ENCODE measurements at places on chromosomes 3 and 15. TPM values are rescaled to one million over a fixed set of nuclear protein-coding genes. Genes with fewer than 3 reads are reported as not detected.

DNA sequence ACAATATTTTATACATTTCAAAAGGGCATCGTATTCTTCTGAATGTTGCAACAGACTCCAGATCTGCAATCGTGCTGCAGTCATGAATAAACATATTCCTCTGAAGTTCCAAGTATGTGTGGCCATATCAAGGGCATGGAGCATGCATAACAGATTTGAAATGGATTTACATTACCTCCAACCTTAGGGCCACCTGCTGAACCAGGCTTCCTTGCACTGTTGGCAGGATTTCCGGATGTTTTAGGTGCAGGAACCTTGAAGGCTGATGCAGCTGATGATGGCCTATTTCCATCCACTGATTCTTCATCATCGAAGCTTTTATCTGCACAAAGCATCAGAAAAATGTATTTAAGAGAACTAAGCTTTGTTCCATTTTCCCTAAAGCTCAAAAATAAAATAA, 73.5 kb downstream of the CLASP2 start:
- no peak for DNase-seq

DNA sequence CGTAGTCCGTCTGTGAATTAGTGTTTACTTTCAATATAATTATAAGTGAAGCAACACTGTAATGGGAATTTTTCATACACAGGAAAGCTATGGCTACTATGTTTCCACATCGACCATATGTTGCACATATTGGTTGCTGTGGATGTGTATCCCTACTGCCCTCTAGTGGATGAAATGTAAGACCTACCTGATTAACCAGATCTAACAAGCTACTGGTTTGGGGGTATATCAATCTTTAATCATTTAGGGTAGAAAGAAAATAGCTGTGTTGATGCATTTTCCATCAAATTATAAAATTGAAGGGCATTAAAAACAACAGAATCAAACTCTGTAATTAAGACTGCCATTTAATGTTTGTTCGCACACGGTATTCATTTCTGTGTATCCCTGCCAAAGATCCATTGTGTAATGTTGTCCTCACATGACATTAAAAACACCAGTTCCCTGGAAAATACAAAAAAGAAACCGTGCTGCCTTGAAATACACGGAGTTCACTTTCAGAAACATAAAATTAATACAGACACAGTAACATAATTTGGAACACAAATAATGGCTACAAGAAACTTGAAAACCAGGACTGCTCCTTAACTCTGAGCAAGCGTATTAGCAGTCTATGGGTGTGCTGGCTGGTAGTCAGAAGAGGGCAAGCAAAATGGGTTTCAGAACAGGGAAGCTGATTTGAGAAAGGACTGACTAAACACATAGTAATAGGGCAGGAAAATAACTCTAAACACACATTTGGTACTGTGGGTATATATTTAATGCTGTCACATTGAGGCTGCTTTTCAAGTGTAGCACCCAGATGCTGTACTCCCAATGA, 125.1 kb downstream of the TIGIT start:
- peak; percentile 83 for DNase-seq

- no peak for DNase-seq
Observed at GRCh38 chr3:5055357-5056110, 66.6 kb upstream of the ARL8B start.

ANKRD34C gene
- total RNA-seq = not detected

- DNase-seq = no peak
Observed at GRCh38 chr3:122255757-122256439, 69.2 kb upstream of the CSTA start.

ALDH1A2 gene
- 1.3 TPM for total RNA-seq

ZCWPW2 gene
- total RNA-seq = 1.0 TPM

DNA sequence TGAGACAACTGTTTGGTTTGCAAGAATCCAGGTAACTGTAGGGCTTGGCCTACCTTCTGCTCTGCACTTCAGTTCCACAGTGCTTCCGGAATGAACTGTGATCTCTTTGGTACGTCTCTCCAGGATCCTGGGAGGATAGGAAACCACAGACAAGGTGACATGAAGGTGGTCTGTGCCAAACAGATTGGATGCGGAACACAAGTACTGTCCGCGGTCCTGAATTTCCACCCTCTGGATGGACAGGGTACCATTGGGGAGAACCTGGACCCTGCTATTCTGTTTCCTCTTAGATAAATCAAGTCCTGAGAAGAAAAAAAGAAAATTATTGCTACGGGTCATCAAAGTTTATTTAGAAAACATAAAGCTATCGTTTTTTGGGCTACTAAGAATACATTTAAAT, 17.3 kb downstream of the IGSF10 start:
- peak; percentile 32 for DNase-seq

TMEM40 gene
- total RNA-seq = 58.4 TPM

KCNH8 gene
- 0.07 TPM for total RNA-seq

DNA sequence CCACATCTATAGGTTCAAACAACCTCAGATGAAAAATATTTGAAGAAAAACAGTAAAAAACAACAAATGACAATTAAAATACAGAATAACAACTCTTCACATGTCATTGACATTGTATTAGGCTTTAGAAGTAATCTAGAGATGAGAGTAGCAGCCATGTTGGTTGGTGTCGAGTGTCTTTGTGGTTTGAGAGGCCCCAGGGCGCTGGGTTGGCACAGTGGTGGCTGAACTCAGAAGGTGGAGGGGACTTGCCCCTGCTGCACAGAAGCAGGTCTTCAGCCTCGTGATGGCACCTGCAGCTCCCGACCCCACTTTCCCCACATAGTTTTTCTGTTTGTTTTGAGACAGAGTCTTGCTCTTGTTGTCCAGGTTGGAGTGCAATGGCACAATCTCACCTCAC, 187.2 kb downstream of the OSBPL10 start:
- DNase-seq = no peak

AKAP13 gene
- total RNA-seq = 65.7 TPM

CNTN4 gene
- total RNA-seq = 0.12 TPM

GRCh38 chr15:81029414-81030300, 28.9 kb downstream of the TLNRD1 start:
- DNase-seq = no peak

MTFMT gene
- 15.9 TPM for total RNA-seq

DNA sequence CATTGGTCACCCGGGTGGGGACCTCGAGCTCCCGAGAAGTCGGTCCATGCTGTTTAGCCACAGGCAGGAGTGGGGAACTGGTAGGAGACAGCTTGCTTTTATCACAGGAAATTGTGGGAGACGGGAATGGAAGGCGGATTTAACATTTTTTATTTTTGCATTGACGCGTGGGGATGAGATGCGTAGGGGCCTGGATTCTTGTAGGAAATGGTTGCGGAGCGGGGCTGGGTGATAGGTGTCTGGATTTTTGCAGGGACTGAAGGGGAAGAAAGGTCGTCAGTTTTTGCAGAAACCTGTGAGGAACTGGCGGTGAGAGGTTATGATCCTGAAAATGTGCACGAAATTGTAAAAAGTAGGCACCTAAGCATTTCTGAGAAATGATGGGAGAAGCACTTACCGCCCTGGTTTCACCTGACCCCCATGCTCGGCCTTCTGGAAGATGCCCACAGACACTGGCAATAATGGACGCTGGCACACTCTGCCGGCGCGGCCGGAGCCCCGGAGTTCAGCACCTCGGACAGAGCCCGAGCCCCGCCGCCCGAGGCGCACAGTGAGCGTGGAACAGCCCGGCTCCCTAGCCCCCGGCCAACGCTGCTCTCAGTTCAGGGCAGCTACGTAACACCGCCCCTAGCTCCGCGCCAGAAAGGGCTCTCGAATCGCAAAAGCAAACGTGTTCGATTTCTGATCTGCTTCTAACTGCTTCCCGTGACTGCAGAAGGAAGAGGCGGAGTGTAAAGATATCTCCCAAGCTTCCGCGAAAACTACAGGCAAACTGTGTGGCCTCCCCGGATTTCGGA, 928 bp downstream of the ANKRD34C start:
- DNase-seq = peak; percentile 30

GREM1 gene
- not detected for total RNA-seq

DNA sequence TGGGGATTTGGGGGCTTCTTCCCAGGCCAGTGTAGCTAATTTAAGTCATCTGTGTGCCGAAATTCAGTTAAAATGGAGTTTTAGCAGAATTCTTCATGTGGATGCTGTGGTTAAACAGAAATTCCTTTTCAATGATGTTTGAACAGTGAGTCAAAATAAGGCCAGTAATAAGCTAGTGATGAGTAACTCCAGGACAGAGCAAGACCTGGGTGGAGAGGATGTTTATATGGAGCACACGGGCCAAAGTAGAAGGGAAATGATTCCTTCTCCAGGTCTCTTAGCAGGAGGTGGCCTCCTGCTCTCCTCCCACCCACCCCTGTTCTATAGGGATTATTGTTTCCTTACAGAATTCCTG, 31.9 kb upstream of the UACA start:
- peak; percentile 79 for DNase-seq

AP3B2 gene
- 6.1 TPM for total RNA-seq

DNA sequence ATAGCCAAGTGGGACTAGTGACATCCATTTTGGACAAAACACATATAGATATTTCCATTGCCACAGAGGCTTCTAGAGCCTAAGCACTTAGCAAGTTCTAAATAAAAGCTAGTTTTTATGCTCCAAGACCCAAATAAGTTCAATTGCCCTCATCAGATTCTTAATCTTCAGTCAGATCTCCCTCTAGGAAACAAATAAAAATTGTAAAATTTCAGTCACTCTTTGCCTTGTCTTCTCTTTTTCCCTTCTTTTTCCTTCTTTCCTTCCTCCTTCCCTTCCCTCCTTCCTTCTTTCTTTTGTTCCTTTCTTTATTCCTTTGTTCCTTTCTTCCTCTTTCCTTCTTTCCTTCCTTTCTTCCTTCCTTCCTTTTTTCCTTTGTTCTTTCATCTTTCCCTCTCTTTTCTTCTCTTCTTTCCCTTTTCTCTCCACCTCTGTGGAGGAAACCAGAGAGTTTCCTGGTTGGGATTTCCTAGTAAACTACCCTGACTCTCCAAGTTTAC, 68.8 kb upstream of the GADL1 start:
- no peak for DNase-seq

TMEM158 gene
- 1.9 TPM for total RNA-seq

DNA sequence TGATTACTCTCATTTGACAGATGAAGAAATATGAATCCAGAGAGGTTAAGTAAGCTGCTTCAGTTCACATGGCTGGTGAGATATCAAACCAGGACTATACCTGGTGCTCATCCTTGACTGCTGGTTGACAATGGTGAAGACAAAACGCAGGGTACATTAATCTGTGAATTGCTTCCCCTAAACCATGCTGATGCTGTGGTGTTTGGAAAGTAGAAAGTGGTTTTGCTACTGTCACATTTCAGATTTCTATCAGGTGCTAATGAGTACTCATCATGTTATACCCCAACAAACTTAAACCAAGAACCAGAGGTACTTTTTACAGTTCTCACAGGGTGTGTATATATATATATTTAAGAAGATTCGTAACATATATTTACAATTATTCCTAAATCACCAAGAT, 85.0 kb upstream of the PRTG start:
- no peak for DNase-seq

IRAK2 gene
- 7.0 TPM for total RNA-seq

GRCh38 chr3:105867712-105868430, 941 bp downstream of the CBLB start:
- DNase-seq = no peak

FMN1 gene
- 1.2 TPM for total RNA-seq

- DNase-seq = no peak
Observed at GRCh38 chr3:73350996-73351395, 273.7 kb downstream of the PDZRN3 start.

- DNase-seq = no peak
Observed at GRCh38 chr15:65641768-65642475, 20.2 kb downstream of the SLC24A1 start.

SPESP1 gene
- 16.8 TPM for total RNA-seq

GRCh38 chr15:81098861-81099651, 35.0 kb upstream of the CFAP161 start:
- DNase-seq = peak; percentile 18

- DNase-seq = peak; percentile 80
Observed at GRCh38 chr15:74950078-74950908, 6.3 kb downstream of the RPP25 start.

GRCh38 chr15:42349186-42349585, 10.1 kb upstream of the CAPN3 start:
- DNase-seq = no peak

SEMA3B gene
- total RNA-seq = 12.5 TPM

DNA sequence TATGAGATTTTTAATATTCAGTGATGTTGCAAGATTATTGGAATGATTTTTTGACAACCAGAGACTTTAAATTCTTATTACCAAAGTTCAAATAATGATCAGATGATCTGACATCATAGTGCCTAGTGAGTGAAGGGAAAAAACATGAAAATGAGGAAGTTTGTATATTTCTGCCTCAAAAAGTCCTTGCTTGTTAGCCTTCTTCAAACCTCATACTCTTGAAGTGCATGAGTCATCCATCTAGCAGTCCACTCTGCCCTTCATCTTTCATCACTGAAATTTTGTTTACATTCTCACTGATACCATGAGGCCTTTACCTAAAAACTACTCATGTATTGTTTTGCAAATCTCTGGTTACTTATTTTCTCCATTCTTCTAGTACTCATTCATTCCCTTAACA, 23.9 kb upstream of the OR5H6 start:
- no peak for DNase-seq

DNA sequence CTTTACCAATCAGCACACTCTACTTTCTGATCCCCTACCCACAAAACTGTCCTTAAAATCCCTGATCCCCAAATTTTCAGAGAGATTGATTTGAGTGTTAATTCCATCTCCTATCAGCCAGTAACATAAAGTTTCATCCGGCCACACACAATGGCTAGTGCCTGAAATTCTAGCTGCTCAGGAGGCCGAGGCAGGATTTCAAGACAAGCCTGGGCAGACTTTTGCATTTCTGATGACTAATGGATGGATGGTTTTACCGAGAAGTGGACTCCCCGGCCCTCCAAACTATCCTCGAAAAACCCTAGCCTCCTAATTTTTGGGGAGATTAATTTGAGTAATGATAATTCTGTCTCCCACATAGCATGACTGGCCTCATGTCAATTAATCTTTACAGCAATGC, 269.8 kb upstream of the POU1F1 start:
- peak; percentile 38 for DNase-seq

DAPK2 gene
- 4.6 TPM for total RNA-seq

- no peak for DNase-seq
Observed at GRCh38 chr3:177058648-177059047, 138.6 kb downstream of the TBL1XR1 start.

GRCh38 chr3:154956815-154957214, 123.3 kb upstream of the MME start:
- DNase-seq = peak; percentile 11

MOBP gene
- total RNA-seq = 0.21 TPM

PTPRG gene
- 54.5 TPM for total RNA-seq

DNA sequence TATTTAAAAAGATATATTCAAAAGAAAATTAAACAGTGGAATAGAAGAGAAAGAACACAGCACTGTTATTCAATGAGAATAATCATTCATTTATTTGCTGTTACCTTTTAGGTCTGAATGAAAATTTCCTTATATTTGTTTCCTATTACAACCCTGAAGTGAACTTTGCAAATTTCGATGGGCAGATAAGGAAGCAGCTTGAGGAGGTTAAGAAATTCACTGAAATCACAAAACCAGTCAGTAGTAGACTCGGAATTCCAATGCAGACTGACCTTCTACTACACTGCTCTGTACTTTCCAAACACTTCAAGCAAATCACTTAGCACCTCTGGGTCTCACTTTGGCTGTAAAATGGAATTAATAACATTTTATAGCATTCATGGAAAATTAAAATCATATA, 172.0 kb upstream of the TP63 start:
- DNase-seq = no peak

GRCh38 chr3:130854208-130854864, 39.5 kb upstream of the ATP2C1 start:
- no peak for DNase-seq

- DNase-seq = peak; percentile 63
Observed at GRCh38 chr15:85649372-85649771, 145.4 kb downstream of the KLHL25 start.

ATP13A5 gene
- not detected for total RNA-seq

GRCh38 chr15:71278989-71279756, 163.9 kb downstream of the THSD4 start:
- peak; percentile 97 for DNase-seq

Measured in MCF 10A (cell line).